NCI-H345 (cell line): ENCODE measurements at places on chromosomes 4 and X.

GRCh38 chr4:185108669-185109068, 34.4 kb upstream of the SLC25A4 start:
- no peak for DNase-seq

DNA sequence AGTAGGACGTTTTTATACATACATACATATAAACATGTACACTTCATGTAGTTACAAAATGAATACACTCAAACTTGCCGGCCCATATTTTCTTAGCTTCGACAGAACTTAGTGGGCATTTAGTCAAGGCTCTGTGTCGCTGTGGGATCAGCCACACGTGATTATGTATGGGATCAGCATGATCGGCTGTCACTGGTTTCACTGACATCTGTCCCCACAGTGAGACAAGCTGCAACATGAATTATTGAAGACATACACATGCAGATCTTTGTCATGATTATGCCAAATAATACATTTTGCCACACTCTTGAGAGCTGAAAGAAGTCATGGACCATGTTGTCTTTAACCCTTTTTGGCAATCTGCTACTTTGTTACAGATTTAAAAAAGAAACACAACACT, 38.2 kb upstream of the NAA11 start:
- DNase-seq, result no peak

- no peak for DNase-seq
Observed at GRCh38 chr4:15784959-15785634, 7.0 kb downstream of the CD38 start.

GRCh38 chr4:6019316-6020263, 1.4 kb upstream of the C4orf50 start:
- DNase-seq, result peak; percentile 60

DNA sequence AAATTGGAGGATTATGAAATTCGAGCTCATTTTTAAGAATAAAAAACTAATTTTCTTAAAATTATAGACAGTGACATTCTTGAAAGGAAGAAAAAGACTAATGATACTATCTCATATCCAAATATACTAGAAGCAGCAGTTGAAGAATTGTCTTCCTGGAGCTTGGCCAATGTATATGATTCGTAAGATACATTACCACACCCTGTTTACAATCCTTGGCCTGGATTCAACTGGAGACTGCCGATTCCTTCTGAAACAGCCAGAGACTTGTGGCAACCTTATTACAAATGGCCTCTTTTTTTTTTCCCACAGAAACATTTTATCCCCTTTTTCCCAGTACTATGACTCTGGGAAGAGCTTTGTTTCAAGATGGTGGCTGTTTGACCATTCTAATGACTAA, 571.2 kb upstream of the FAT1 start:
- DNase-seq, result no peak

DNA sequence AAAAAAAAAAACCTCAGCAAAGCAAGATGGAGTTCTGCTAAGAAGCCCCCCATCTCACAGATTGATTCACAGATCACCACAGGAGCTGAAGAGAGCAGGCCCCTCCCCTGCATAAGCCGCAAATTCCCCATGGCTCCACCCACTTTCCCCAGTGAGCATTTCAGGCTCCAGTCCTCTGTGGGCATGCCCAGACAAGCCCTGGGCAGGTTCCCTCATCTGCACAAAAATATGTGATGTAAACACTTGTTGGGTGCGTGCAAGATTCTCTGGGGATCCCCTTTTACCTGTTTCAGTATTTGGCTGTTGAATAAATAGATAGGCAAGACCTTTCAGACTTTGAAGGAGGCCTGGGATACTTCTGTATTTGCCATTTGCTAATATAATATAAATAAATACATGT, 514.3 kb downstream of the PCDH7 start:
- DNase-seq, result no peak

- DNase-seq, result no peak
Observed at GRCh38 chr4:169254546-169254983, 16.2 kb downstream of the SH3RF1 start.
